ENCODE measurements at places on chromosomes 5 and 9.

- no peak for DNase-seq
These were observed 185.0 kb downstream of the MED10 start for GRCh38 chr5:6193310-6193709.

- DNase-seq = no peak
These were observed 111.1 kb downstream of the UGCG start for GRCh38 chr9:112007575-112008240.

GRCh38 chr5:122390154-122390553, 78.1 kb downstream of the SNCAIP start:
- DNase-seq = no peak

DNA sequence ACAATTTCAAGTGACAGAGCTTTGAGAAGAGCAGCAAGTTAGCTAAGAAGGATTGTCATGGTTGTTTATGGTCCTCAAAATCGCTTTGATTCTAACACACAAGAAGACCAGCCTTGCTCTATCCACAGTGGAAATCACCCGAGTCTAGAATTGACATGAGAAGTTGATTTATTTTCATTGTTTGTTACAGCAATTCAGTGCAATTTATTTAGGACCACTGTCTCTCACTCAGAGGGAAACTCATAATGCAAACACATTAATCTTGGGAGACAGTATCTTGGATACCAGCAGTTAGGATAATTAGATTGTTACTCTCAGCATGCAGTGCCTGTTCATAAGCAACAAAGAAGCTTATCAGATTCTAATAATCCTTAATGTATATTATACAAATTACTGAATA, 498.9 kb downstream of the NTRK2 start:
- DNase-seq = no peak

DNA sequence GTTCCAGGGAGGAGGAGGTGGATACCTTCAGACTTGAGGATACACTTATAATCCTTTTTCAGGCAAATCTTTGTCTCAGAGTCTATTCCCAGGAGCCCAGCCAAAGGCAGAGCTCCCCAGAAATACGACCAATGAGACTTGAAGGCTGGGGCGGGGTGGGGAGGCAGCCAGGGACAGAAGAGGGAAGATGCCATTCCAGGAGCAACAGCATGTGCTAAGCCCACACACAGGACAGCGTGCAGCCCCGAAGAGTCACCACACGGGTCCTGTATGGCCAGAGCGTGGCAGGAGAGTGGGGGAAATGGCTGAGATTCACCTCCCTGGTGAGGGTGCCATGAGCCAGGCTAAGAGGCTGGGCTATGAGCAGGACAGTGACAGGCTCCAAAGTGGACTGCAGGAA, 35.2 kb downstream of the WHRN start:
- DNase-seq = no peak

DNA sequence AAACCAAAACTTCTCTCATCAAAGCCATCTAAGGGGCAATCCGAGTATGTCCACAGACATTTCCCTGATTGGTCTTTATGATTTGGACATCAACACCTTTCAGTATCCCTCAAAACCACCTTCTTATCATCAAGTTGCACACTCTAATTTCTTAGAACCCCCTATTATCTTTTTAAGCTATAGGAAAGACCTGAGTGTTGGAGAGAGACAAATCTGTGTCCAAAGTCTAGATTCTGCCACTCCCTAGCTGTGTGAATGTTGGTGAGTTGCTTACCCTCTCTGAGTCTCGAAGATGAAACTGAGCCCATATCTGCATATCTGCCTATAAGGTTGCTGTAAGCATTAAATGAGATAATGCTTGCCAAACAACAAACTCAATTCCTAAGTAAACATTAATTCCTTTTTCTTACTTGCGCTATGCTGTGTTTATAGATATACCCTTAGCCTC, 159.1 kb downstream of the DOCK8 start:
- DNase-seq = no peak

DNA sequence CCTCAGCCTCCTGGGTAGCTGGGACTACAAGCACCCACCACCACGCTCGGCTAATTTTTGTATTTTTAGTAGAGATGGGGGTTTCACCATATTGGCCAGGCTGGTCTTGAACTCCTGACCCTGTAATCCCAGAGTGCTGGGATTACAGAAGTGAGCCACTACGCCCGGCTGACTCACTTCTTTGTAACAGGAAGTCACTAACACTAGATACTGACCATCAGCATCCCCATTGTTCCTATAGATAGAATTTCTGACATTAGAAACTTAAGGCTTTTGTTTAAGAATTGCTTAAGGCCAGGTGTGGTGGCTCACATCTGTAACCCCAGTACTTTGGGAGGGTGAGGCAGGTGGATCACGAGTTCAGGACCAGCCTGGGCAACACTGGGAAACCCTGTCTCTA, 42.2 kb downstream of the LEAP2 start:
- no peak for DNase-seq

GRCh38 chr5:135437422-135437795, 9.7 kb downstream of the DCANP1 start:
- no peak for DNase-seq

DNA sequence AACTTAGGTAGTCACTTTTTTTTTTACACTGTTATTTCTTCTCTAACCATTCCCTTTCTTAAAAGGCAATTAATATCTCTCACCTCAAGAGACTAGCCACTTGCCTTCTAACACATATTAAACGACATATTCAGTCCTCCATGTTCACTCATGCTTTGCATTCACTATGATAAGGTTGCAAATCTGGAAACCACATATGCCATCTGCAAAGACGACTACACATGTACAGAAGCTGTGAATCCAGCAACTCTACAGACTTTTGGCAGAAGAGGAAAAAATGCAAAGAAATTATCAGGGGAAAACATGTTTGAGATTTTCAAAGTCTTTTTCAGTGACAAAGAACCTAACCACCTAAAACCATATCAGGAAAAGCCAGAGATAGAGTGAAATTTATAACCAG, 112.1 kb downstream of the EPB41L4A start:
- DNase-seq = no peak

DNA sequence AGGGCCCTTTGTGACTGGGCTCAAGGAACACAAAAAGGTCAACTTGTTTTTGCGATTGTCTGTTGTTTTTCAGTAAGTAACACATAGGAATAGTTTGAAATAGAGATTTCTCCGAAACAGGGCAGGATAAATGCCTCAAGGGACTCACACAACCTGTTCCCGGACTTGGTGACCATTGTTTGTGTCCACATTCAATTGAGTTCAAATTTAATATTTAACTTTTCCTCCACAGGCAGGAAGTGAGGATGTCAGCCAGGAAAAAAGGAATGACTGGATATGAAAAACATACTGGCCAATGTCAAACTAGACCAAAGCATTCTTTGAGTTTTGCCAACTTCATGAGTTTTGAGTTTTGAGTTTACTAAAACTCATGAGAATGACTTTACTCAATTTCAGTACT, 72.7 kb downstream of the SPATA31C2 start:
- no peak for DNase-seq

GRCh38 chr5:146584750-146585149, 68.8 kb upstream of the GPR151 start:
- no peak for DNase-seq

GRCh38 chr9:123631862-123632261, 275.9 kb downstream of the CRB2 start:
- DNase-seq = no peak

DNA sequence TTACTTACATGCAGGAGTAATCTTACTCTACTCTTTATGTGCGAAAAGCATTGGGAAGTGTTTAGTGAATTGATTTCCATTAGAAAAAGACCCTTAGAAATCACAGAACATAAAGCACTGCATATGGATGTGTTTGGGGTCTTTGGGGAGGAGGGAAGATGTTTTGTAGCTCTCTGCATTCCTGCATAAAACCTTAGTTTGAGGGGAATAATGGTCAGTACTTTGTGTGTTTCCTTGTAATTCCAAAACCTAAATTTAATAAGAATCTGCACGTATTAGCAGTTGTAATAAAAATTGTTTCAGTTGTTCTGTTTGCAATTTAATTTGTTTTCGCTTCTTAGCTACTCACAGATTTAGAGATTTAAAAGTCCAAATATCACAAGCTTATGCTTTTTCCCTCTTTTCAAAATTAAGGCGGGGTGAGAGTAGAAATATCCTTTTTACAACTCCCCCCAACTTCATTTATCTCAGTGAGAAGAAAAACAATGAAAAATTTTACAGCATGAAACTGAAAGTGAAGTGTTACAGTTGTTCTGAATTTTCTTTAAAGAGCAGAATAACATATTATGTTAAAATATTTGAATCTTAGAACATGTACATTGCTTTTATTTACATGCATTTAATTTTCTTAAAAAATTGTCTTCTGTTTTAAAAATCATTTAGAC, 143.8 kb downstream of the SMARCA2 start:
- DNase-seq = no peak

- no peak for DNase-seq
These were observed 154.9 kb downstream of the TENT4A start for GRCh38 chr5:6868171-6868570.

DNA sequence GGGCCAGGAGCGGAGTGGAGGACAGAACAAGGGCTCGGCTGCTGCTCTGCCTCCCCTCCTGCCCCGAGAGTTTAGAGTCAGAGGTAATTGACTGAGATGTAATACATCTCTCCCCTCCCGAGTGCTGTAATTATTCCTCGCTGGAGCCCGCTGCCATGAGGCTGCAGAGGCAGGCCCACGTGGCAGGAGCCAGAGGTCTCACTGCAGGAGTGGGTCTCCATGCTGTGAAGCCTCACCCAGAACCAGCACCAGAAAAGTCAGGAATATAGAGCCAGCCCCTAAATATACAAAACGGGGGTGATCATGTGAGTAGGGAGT, 2.5 kb downstream of the FAM163B start:
- DNase-seq = no peak

GRCh38 chr5:74722271-74722670, 37.2 kb downstream of the HEXB start:
- no peak for DNase-seq

GRCh38 chr5:138998521-138998920, 123.4 kb upstream of the LRRTM2 start:
- DNase-seq = no peak

DNA sequence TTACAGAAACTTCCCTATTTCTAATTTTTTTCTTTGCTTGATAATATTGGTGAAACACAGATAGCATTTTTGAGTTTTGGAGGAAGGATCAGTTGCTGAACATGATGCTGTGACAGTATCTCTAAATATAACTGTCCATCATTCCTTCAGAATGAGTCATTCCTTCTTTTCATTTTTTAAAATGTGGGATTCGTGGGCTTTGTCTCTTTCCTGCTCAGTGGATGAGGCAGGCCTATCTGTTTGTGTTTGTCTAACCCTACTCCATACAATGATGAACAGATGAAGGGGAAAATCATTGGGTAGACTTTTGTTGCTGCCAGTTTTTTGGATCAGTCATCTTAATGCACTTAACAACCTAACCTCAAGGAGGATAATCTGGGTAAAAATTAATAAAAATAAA, 15.7 kb upstream of the OR13C8 start:
- DNase-seq = no peak

GRCh38 chr9:109520475-109521132, 22.5 kb upstream of the PTPN3 start:
- DNase-seq = peak; percentile 66

GRCh38 chr5:32110111-32110696, 63.9 kb downstream of the GOLPH3 start:
- no peak for DNase-seq

DNA sequence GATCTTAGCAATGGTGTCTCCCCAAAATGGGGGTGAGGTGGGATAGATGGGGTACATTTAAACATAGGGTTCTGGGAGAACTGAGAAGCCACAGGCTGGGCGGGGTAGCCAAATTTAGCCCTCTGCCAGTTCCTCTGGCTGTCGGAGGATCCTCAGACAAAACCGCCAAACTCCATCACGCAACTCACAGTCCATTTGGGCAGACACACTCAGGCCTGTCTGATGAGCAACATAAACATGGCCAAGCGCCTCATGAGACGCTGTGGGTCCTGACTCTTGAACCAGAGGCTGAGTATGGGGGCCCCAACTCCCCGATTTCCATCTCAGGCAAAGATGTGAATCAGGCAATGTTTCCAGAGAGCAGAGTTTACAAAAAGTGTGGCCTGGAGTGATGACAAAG, 162.3 kb downstream of the FGF18 start:
- no peak for DNase-seq

- DNase-seq = no peak
These were observed 18.7 kb upstream of the GCNT4 start for GRCh38 chr5:75071100-75071499.

DNA sequence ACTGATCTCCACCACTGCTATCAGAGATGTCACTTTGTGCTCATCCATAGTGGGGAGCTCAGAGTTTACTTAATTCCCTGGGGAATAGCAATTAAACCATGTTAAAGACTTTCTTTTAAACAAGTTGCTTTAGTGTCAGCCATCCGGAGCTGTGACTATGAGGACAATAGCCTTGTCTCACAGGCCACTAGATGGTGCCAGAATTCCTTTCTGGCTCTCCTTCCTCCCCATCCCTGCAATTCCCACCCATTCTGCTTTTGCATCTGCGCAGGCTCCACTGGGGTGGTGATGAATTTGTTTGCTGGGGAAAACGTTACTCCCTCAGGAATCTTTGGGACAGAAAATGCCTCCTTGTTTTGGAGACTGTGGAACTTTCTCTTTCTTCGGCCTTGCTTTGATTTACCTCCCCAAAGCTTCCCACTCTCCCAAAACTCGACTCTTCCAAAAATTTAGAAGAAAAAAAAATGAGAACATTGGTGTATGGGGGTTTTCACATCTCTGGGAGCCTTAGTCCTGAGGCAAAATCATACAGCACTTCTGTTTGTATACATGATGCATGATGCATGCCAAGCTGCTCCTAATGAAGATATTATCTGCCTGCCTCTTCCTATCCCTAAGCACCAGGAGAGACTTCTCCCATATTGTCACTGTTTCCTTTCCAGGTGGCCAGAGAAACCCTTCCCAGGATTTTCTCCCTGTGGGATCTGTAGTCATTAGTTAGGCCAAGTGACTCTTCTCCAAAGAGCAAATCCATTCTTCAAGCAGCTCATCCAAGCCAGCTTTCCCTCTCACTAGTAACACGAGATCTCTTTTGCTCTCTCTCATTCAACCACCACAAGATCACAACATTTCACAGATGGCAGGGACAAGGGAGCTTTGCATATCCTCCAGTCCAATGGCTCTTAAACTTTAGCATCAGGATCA, 466.1 kb downstream of the TLR4 start:
- DNase-seq = no peak

GRCh38 chr5:164119806-164120447, 614.5 kb downstream of the MAT2B start:
- DNase-seq = no peak

DNA sequence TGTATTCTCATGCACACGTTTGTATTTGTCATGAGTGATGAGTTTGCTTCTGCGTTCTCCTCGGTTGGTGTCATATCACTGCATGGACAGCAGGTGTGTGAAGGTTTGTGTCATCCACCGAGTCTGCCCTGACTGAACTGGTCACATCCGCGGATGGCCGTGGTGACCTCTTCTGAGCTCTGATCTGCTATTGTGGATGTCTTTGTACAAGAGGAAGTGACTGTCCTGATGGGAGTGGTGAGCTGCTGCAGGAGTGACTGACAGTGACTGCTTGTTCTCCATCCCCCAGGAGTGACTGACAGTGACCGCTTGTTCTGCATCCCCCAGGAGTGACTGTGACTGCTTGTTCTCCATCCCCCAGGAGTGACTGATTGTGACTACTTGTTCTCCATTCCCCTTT, 69.9 kb downstream of the EHMT1 start:
- DNase-seq = no peak

Measured in keratinocyte (primary cell).